ENCODE measurements at places on chromosomes 7 and 10.

DNA sequence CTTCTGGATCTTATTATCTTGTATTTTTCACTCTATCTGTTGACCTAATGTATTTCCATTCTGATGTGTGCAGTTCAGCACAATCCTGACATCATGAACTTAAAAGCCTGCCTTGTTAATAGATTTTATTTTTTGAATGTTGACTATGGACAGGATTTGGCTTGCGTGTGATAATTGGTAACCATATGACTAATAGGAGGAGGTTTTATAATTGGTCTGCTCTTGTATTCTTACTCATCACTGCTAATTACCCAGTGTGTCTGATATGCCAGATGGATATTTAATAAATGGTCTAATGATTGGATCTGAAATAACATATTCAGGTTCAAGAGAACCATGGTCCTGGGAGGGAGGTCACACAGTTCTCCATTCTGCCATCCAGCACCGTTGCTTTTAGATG lies 45.9 kb downstream of the MTURN start:
- peak; percentile 64 for DNase-seq

DNA sequence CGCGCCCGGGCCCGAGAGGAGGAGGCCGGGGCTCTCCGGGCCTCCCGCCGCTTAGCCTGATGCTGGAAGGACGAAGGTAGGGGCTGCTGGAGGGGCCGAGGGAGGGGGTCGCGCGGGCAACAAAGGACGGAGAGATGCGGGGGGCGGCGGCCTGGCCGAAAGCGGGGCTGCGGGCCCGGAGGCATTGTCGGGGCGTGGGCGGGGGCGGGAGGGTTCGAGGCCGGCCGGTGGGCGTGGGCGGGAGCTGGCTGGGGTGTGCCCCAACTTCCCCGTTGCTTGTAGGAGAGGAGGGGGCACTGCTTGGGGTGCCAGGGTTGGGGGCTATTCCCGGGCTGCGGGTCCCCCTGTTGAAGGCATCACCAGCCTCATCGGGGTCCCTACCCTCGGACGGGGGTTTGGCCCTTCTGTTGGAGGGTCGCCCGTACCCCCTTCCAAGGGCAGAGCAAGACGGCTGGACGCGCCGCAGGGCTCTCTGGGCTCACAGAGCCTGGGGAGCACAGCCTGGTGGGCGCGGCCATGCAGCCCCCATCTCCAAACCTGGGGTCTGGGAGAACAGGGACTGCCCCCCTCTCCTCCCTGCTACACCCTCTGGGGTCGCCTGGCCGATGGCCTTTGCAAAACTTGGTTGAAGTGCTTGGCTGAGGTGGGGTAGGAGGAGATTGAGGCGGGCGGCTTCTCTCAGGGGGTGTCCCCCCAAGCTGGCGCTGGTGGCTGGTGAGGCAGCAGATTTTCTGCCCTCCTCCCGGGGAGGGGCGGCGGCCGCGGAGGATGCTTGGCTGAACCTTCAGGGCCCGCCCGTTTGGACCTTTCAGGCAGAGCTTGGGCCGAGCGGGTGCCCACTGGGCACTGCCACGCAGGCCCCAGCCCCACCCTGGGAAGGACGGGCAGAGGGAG lies 699 bp downstream of the CLIP2 start:
- no peak for DNase-seq

GRCh38 chr10:122495406-122496340 lies 34.3 kb downstream of the HTRA1 start:
- DNase-seq = peak; percentile 12

DNA sequence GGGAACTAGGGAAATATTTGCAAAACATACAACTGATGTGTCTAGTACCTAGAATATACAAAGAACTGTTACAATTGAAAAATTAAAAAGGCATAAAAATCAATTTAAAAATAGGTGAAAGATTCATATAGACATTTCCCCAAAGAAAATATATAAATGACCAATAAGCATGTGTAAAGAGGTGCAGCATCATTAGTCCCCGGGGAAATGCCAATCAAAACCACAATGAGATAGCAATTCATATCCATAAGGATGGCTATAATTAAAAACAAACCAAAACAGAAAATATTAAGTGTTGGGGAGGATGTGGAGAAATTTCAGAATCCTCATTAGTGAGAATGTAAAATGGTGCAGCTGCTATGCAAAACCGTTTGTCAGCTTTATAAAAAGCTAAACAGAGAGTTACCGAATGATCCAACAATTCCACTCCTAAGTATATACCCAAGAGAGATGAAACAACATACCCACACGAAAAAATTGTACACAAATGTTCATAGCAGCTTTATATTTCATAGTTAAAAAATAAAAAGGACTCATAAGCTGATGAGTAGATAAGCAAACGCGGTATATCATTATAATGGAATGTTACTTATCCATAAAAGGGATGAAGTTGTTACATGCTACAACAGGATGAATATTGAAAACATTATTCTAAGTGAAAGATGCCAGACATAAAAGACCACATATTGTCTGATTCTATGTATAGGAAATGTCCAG lies 210.1 kb upstream of the INHBA start:
- DNase-seq = peak; percentile 79

DNA sequence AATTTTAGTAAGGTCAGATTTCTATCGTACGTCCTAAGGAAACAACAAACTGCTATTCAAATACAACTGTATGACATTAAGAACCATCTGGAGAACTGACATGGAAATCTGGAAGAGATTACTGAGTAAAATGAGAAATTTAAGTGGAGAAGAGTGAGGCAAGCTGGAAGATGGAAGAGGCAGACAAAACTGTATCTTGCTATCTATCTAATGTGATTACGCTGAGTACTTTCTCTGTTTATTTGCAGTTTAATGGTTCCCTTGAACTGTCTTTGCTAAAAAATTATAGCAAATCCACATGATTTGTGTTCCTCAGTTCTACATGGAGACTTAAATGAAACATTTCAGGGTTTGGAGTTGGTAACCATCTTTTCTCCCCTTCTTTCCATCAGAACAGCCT lies 927.1 kb upstream of the MBL2 start:
- DNase-seq = no peak

GRCh38 chr10:126417220-126417825 lies 29.0 kb upstream of the ADAM12 start:
- no peak for DNase-seq

- peak; percentile 72 for DNase-seq
These were observed 67.7 kb downstream of the DGKB start for GRCh38 chr7:14834883-14835282.

GRCh38 chr7:112995059-112995824 lies 91.4 kb downstream of the GPR85 start:
- DNase-seq = no peak

DNA sequence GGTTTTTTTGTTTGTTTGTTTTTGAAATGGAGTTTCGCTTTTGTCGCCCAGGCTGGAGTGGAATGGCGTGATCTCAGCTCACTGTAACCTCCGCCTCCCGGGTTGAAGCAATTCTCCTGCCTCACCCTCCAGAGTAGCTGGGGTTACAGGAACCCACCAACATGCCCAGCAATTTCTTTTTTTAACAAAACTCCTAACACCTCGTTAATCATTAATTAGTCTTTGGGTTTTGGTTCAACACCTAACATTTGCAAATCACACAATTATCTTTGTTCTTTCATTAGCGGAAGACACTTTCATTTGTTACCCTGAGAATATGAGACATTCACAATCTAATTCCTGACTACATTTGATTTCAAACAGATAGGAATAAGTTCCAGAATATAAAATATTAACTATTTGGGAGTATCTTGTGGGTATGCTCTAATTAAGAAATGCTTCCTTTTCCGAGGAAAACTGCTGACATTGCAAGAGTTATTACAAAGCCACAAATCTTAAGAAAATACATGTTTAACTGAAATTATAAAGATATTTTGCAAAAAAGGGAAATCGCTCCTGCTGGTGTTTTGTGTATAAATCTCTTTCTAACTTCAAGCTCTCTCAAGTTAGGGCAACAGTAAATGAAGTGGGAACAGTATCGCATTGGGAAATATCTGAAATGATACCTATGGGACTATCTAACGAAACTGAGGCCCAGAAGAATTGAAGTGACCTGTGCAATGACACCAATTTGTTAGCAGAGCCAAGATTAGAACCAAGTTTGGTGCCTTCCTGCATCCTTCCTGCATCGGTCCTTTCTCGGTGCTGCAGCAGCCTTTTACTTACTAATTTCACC lies 1.2 kb upstream of the LSM8 start:
- DNase-seq = no peak

GRCh38 chr10:110059925-110060324 lies 52.1 kb downstream of the ADD3 start:
- DNase-seq = no peak

- DNase-seq = no peak
These were observed 757 bp upstream of the GRID1 start for GRCh38 chr10:86367152-86367951.

DNA sequence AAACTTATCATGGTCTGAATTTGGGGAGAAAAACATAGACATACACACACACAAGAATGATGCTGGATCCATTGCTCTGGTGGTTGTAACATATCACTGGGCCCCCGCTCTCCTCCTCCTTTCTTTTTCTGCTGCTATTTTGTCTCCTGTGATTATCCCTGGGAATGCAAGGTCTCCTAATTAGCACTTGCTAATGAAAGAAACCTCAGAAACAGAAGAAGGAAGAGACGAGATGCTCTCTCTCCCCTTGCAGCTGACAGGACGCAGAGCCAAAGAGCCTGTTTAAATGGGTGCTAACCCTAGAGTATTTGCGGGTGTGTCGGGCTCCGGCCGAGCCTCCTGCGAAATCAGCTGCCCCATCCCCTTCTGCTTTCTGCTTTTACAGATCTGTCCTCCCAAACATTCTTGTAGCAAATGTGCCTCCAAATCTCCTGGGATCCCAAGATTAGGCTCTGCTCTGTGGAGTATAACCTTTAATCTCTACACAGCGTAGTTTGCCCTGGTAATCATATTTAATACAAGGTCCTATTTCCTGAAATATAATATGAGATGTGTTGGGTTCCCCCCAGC lies 81.5 kb downstream of the FRMPD2 start:
- DNase-seq = no peak

GRCh38 chr7:99440195-99440594 lies 1.5 kb downstream of the CPSF4 start:
- DNase-seq = peak; percentile 29

DNA sequence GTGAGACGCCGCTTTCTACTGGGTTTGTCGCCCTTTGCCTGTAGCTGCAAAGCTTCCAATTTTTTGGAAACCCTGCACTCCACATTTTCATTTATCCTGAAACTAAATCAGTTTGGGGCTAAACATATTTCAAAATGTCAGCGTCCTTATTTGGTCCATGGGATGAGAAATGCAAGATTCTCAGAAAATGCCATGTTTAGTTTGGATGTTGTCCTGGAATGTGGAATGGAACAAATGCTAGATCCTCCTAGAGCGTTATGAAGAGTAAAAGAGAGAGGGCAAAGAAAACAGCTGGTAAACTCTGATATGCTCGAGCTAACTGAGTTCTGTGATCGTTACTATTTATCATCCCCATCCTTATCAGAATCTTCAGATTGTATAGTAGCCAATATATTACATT lies 236.9 kb downstream of the KLF6 start:
- DNase-seq = no peak

DNA sequence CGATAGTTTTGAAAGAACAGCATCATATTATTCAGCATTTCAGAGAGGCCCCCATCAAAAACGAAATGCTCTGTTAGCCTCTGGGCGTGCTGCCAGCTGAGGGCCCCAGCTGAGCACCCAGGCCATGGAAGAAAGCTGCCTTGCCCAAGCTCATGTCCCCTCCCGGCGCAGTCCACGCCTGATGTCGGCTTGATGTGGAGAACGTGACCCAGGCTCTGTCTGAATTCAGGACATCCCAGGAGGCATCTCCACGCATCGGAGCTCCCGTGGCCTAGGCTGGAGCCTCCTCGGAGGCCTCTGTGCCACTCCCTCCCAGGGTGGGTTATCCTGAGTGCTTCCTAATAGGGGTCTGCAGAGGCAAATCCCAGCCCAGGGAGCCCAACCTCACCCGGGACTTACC lies 218.3 kb upstream of the AKR1E2 start:
- DNase-seq = no peak

DNA sequence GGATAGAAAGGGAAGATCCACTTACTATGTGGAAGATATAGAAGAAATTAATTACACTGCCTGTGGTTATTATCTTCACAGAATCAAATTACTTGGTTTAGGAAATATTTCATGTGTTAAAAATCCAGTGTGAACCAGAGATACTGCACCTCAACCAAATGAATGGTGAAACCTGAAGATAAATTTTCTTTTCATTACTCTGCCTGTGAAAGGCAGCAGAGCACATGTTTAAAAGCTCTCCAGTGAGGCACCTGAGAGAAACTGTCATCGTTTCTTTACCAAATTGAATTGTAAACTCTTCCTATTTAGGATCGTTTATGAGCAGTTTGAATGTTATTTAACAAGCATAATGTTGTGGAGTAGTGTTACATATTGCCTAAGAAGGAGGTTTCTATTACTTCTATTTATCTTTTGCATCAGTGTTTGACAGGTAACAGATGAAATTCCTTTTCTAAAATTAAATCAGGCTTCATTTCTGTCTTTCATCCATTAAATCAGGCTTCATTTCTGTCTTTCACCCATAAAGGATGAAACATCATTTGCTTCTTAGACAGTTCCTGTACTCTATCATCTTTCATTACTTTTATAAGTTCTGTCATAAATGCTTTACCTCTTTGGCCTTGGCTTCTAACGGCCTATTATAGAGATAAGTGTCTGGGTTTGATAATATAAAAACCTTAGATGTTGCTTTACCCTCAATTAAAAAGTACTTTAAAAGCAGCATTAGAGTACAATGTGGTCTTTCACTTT lies 266.6 kb downstream of the NXPH1 start:
- no peak for DNase-seq

DNA sequence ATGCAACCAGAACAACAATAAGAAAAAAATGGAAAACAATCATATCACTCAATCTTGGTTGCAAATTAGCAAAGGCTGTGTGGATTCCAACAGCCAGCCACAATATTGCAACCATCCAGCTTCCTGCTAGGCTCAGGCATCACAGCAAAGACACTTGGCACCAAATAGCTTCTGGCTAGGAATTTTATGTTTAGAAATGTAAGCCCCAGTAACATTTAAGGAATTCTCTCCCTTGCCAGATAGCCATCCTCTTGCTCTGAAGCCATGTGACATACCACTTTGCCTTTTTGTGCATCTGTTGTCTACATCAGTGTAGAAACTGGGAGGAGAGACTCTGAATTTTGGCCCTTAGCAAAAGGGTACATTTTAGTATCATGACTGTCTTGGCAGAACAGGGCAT lies 22.2 kb downstream of the MKX start:
- no peak for DNase-seq

GRCh38 chr7:94303118-94303517 lies 91.6 kb upstream of the COL1A2 start:
- no peak for DNase-seq

DNA sequence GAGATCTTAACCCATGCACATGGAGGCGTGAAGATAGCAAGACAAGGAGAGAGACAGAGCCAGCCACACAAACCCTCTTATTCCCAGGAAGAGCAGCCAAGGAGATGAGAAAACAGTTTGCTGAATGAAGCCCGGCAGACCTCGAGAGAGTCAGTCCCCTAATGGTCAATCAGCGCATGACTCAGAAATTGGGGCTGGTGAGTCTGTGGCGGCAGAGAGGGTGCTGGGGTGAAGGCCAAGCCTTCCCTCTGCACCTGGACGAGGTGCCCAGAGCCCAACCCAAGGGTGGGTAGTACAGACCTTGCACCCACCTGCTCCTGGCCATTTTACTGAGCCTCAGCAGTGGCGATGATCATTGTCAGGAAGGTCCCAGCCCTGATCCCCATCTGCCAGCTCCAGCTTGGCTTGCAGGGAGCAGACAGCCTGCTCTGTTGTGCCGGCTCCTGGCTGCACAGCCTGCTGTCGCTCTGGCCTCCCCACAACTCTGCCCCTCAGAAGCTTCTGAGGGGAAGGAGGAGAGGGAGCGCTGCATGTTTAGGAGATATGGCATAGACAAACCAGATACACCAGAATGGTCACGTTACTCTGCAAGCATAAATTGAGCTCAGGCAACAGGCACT lies 256.6 kb downstream of the RPS24 start:
- DNase-seq = no peak
